ENCODE measurements at places on chromosomes 11 and 22. TPM values are rescaled to one million over a fixed set of nuclear protein-coding genes. Genes with fewer than 3 reads are reported as not detected.

Gene EMID1
- 0.37 TPM for total RNA-seq

Gene PGGHG
- 7.9 TPM for total RNA-seq

GRCh38 chr11:111978028-111978771 is 41.1 kb downstream of the DIXDC1 start:
- DNase-seq = peak; percentile 17

DNA sequence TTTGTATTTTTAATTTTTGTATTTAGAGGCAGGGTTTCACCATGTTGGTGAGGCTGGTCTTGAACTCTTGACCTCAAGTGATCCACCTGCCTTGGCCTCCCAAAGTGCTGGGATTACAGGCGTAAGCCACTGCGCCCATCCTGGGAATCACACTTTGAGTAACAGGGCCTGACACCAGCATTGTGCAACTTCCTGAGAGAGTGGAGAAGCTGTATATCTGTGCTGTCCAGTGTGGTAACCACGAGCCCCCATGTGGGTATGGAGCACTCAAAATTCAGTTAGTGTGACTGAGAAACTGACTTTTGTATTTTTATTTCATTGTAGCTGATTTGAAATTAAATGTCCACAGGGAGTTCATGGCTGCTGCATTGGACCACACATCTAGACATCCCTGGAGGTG is 36.2 kb downstream of the MPPED1 start:
- DNase-seq = no peak

Gene UQCC3
- total RNA-seq = 18.2 TPM

DNA sequence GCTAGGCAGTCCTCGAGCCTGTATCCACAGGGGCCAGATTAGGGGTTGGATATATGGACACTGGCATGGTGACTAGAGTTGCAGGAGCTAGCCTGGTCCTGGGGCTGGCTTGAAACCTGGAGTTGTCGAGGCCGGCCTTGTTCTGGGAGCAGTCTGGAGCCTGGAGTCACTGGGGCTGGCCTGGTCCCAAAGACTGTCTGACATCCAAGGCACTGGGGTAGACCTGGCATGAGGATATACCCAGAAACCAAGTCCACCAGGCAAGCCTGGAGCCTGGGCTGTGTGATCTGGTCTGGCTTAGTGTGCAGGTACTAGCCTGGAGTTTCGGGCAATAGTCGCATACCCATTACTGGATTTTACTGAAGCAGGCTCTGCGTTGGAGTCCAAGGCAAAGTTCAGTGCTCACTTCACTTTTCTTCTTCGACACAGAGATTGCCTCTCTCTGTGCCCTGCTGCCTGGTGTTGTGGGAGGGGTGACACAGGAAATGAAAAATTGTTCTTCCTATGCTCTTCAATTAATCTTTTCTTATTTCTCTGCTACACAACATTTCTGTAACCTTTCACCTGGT is 4.3 kb upstream of the GLYATL1 start:
- no peak for DNase-seq

Gene KRTAP5-10
- total RNA-seq = not detected

Gene TNNI2
- total RNA-seq = not detected

DNA sequence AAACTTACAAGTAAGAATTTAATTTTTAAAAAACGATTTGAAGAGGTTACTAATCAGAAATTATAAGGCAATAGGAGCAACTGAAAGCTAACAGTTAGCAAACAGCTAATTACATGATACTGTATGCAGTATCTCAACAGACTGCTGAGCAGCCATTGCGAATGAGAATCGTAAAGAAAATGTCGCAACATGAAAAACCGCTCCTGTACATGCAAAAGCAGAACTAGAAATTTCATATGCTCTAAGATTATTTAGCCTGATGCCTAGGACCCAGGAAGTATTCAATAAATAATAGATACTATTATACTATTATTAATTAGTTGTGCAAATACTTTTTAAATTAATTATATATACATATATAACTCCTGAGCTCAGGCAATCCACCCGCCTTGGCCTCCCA is 48.7 kb upstream of the EP300 start:
- no peak for DNase-seq

DNA sequence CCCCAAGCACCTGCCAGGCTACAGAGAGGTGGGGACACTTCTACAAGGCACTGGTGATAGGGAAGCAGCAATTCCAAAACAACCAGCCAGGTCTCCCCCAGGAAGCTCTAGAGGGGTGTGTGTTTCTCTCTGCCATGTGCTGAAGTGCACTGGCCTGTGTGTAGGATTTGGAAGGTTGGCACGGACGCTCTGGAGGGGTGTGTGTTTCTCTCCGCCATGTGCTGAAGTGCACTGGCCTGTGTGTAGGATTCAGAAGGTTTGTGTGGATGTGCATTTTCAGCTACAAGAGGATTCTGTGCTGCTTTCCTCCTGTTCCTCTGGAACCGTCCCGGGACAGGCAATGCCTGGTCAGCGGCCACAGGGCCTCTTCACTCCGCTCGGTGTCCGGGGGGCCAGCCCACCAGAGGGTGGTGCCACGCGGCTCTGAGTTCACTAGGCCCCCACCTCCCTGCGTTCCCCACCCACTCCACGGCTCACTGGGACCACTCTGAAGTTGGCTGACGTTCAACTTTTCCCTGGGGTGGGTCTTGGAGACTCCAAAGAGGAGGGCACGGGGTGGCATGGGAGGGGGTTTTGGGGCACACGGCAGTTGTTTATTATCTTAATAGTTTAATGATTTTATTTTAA is 552.8 kb downstream of the BRD1 start:
- DNase-seq = no peak

Gene APOA5
- not detected for total RNA-seq

DNA sequence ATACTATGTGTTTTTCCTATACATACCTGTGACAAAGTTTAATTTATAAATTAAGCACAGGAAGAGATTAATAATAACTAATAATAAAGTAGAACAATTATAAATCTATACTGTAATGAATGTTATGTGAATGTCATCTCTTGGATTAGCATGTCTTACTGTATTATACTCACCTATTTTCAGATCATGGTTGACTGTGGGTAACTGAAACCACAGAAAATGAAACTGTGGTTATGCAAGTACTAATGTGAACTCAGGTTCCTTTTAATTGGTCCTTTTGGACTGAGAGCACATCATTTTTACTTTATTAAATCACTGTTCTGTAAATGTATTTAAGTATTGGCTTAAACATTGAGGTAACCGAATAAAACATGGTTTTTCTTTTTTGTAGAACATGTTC is 108.8 kb downstream of the PPP6R3 start:
- no peak for DNase-seq

- DNase-seq = no peak
Measured at GRCh38 chr11:69422645-69423044, 58.8 kb upstream of the LINC01488 start.
